ENCODE measurements at places on chromosomes 7 and 10.

DNA sequence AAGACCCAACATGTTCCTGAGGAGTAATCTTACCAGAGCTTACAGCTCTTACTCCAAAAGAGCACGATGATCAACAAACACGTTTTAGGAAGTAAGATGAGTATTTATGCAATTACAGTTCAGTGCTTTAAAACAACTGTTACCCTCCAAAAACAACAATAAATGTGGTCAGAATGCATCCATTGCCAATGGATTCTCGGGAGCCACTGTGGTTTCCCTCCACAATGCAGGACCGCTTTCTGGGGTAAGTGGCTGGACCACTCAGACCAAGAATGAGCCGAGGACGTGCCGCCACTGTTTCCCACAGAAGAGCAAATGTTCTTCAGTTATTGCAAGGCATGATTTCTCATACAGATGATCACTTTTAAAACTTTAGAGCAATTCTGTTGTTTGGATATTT is 232.3 kb upstream of the MKLN1 start:
- no peak for DNase-seq

- no peak for DNase-seq
These were observed 874.1 kb downstream of the GRM8 start for GRCh38 chr7:126378642-126379041.

DNA sequence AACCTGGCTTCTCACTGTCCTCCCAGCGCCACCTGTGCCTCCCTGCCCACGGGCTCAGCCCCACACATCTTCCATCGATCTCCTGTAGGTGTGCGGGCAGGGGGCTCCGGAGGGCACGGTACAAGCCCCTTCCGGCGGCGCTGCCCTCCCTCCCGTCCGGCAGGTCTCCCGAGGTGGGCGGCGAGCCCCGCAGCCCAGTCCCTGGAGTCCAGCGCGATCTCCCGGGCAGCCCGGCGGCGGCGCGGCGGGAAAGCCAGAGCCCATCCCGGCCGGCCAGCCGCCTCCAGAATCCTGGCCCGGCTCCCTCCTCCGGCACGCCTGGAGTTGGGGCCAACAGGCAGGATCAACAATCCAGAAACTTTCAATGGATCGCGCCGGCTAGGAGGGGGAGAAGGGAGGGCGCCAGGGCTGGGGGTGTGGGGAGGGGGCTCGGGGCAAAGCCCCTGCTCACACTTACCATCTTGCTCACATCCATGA is 100.1 kb downstream of the HIP1 start:
- no peak for DNase-seq

DNA sequence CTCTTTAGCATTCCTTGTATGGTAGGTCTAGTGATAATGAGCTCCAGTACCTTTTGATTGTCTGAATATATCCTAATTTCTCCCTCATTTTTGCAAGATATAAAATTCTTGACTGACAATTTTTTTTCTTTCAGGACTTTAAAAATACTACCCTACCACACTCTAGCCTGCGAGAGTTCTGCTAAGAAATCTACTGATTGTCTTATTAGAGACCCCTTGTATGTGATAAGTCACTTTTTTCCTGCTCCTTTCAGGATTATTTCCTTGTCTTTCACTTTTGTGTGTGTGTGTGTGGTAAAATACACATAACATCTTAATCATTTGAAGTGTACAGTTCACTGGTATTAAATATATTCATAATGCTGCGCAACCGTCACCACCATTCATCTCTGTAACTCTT is 68.7 kb upstream of the PPP1R9A start:
- no peak for DNase-seq

GRCh38 chr10:18159557-18159956 is 19.3 kb downstream of the CACNB2 start:
- no peak for DNase-seq

- no peak for DNase-seq
These were observed 68.1 kb downstream of the VPS41 start for GRCh38 chr7:38840736-38841460.

DNA sequence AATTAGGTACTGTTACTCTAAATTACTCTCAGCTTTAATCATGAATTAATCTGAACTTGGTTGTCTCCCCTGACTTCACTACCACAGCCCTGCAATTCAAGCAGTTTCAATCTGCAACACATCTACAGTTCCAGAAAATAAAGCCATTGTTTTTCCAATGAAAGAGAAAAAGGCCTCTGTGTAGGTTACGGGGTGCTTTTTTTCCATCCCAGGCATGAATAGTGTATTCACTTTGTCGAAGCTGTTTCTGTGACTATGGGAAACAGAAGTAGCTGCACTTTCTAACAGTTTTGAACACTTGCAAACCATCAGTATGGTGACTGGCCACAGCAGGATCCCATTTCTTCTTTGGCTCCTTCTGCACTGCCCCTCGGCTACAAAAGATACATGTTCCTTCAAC is 460.2 kb downstream of the GRM8 start:
- no peak for DNase-seq

GRCh38 chr10:69880301-69881081 is 78.8 kb downstream of the COL13A1 start:
- no peak for DNase-seq

DNA sequence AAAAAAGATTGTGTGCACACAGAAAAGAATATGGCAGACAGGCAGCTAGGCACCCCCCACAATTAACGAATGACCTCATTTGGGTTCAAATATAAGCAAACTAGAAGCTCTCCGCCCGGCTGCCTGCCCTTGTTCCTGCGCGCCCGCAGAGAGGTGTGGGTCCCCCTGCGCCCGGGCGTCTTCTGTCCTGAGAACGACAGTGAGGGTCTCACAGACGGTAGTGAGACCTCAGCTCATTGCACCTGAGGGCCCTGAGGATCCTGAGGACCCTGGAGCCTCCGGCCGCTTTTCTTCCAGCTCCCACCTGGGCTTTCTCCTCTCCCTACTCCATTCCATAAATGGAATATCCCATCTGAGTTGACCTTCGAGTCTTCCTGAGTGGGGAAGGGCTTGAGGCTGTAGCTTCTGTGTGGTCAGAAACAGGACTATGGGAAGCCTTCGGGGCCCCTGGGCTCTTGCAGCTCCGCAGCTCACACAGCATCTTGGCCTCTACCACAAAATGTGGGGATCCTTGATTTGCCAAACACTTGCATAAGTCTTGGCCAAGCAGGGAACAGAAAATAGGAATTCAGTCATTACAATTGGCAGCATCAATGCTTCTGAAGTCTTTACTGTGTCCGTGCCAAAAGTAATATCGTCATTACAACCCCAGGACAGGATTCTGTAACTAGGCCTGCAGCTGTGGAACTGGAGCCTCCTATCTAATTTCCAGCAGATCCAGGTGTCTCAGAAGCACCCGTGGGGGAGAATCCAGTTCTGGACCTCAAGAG is 43.8 kb downstream of the JAKMIP3 start:
- DNase-seq, result peak; percentile 92
